ENCODE measurements at places on chromosomes 11 and 22.

DNA sequence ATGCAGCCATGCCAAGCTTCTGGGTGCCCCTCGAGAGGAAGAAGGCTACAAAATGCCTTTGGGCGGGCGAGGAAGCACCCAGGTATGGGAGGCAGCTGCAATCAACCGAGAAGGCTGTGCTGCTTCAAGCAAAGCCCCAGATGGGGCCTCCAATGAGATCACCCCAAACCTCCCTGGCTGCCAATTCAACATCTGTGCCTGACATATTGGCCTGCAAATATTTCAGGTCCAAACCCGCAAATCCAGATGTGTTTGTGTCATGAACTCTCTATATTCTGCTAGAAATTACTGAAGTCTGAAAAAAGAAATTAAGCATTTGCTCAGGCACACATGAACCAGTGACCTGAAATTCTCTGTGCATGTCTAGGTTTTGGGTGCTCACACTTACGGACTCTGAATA lies 78.8 kb upstream of the RCN1 start:
- DNase-seq = no peak

DNA sequence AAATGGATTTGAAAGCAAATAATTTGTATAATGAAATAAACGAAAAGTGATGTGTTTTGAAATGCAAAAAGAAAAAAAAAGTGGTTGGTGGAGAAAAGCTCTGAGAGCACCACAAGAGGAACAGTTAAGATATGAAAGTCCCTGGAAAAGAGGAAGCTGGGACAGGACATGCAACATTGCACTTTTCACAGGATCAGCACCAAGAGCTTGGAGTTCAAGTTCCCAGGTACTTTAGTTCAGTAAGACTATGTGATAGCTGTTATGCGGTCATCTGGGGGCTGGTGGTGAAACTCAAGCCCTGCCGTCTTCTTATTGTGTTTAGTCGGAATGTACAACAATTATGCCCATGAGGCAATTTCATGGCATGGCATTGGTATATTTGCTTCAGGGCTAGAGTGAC lies 17.1 kb upstream of the MS4A4A start:
- no peak for DNase-seq

GRCh38 chr11:87466223-87466622 lies 428.5 kb downstream of the TMEM135 start:
- no peak for DNase-seq

DNA sequence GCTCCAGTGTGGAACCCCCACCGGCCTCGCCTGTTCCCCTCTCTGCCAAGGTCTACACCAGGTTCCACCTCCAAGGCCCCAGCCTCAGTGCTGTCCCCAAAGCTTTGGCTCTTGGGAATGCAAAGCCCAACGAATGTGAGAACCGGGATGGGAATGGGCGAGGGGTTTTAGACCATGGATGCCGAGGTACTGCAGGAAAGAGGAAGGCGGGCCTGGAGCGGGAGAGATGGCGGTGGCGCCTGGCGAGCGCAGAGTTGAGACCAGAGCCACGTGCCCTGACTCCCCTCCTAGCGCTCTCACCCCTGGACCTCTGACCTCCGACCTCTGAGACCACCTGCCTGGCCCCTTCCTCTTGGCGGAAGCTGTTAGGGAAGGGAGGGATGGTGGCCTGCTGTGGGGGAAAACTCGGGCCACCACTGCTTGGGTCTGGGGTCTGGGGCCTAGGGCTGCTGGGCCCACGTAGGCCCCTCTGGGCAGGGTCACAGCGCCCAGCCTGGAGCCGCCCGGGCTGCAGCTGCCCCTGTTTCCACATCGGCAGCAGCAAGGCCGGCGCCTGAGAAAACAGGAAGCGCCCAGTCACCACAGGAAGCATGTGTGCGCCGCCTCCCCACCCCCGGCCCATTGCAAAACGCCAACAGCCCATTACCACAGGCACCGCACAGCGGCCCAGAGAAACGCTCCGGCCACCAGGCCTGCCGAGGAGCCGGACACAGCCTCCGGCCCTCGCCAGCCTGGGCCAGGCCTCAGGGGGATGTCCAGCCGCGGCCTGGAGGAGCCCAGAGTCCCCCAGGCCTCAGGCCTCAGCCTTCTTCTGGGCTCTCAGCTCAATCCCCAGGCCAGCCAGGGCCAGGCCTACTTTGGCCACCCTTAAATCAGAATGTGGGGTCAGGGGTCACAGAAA lies 13.8 kb upstream of the SLC39A13 start:
- DNase-seq = peak; percentile 80

DNA sequence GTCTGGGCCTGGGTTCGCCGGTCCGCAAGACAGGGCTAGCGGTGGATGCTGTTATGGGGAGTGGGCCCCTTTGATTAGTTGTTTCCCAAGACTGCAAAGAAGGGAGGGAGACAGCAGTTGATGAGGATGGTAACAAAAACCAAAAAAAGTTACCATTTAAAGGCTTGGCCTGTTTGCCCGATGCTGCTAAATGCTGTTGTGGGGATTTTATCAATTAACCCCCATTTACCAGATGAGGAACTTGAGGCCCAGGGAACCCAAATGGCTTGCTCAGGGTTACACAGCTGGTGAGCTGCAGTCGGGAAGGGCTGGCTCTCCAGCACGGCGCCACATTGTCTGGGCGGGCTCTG lies 3.4 kb downstream of the TRPT1 start:
- no peak for DNase-seq

DNA sequence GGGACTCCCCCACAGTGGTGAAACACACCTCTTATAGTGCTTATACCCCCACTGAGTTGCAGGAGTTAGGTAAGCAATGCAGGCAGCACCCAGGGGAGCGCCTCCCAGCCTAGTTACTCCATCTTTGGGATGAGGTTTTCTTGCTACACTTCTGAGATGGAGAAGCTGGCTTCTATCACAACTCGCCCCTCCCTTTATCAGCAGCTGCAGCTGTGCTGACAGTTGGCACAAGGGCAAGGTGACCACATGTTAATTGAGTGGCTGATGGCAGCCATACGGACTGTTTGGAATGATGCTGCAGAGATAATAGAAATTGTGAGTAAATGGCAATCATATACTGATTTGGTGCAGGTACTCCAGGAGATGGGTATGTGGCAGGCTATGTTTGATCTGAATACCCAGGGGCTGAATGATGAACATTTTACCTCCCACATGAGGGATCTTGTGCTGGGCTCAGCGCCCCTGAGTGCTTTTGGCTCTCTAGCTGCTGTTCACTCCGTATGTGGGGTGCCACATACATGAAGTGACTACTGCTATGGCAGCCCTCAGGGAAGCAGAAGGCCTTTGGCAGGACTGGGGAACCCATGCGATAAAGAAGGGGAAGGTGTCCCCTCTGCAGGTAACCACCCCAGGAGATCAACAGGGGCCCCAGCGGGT lies 29.2 kb upstream of the KCNA4 start:
- DNase-seq = no peak

GRCh38 chr11:25535467-25536272 lies 796.3 kb upstream of the ANO3 start:
- DNase-seq = no peak

DNA sequence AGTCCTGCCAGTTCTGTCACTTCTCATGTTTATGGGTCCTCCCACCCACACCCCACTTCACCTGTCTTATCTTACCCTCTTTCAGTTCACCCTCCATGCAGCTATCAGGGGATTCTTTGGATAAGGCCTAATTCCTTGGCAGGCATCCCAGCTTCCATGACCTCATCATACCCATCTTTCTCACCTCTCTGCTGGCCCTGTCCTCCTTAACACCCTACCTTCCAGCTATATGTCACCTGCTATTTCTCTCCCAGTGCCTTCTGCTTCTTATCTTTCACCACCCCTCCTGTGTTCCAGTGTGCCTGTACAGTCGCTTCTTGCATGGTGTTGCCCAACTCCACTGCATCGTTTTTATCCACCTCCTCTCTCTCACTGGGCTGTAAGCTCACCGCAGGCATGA lies 28.3 kb downstream of the SNU13 start:
- DNase-seq = no peak

DNA sequence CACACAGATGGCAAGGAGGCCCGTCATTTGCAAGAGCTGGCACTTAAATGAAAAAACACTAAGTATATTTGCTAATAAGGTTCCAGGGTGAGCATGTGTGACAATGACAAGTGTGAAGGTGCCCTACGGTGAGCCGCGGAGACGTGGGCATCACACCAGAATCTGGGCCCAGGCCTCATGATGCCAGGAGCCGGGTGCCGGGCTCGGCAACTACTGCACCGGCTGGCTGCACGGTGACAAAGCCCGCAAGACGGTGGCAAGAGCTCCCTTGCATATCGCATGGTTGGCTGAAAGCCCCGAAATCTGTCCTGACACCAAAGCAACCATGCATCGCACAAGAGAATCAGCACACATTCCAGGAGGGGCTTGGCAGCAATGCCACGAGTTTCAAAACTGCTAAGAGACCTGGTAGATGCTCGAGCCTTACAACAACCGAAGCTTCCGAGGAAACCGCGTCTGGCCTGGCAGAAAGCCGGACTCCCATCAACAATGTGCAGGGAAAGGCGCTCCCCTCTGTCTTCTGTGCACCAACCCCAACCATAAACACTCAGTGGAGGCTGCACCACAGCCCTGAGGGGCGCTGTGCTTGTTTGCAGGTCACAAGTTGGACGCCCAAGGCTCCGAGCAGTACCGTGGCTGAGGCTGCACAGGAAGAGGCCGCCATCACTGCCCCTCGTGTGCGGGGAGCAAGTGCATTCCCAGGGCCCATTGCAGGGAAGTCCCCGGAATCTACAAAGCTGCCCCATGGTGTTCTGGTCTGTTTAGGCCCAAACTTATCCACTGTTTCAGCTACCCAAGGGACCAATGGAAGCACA lies 339.7 kb downstream of the CTTN start:
- no peak for DNase-seq

- no peak for DNase-seq
Measured at GRCh38 chr11:57071829-57072228, 83.1 kb downstream of the OR5AK2 start.

DNA sequence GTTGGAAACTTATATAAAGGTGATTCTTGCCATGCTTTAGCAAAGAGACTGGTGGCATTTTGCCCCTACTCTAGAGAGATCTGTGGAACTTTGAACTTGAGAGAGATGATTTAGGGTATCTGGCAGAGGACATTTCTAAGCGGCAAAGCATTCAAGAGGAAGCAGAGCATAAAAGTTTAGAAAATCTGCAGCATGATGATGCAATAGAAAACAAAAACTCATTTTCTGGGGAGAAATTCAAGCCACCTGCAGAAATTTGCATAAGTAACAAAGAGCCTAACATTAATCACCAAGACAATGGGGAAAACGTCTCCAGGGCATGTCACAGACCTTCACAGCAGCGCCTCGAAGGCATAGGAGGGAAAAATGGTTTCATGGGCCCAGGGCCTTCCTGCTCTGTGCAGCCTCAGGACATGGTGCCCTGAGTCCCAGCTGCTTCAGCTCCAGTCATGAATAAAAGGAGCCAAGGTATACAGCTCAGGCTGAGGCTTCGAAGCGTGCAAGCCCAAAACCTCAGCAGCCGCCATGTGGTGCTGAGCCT lies 83.4 kb downstream of the MRTFA start:
- no peak for DNase-seq

All from activated T-cell treated with anti-CD3 and anti-CD28 coated beads, Interleukin-2, amount 50 U/mL, for 24 hours (primary cell).